ENCODE measurements at places on chromosomes 3 and 15.

- DNase-seq = no peak
Observed at GRCh38 chr15:83106994-83107840, at the start of gene TM6SF1. TSS of gene TM6SF1 (plus strand) at chr15:83107645. CDS start at chr15:83107681, 36 bp downstream.

DNA sequence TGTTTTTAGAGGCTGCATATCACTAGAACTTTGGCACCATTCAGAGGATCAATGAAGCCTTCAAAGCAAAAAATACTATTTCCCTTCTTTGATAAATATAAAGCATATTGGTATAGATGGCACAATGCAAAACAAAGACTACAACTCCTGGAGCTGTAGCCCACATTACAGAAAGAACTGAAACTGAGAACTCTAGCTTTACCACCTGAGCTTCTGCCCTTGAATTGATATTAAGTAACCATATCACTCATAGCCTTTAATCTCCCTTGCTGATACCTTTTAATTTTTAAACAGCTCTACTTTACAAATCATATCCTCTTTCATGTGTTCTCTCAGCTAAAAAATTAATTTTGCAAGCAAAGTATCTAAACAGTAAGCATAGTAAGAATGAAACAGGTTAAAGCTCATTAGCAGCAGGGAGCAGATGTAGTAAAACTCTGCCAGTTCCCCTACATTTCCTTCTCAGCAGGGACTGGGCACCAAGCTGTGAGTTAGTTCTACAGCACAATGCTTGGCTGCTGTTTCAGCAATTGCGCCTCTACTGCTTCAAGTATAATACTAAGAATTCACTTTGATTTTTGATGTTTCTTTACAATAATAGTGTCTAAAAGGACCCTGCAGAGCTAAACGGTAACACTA lies 97.9 kb upstream of the NANOGP8 start:
- peak; percentile 36 for DNase-seq

- no peak for DNase-seq
Observed at GRCh38 chr15:40420071-40420713, 14.6 kb downstream of the IVD start.

DNA sequence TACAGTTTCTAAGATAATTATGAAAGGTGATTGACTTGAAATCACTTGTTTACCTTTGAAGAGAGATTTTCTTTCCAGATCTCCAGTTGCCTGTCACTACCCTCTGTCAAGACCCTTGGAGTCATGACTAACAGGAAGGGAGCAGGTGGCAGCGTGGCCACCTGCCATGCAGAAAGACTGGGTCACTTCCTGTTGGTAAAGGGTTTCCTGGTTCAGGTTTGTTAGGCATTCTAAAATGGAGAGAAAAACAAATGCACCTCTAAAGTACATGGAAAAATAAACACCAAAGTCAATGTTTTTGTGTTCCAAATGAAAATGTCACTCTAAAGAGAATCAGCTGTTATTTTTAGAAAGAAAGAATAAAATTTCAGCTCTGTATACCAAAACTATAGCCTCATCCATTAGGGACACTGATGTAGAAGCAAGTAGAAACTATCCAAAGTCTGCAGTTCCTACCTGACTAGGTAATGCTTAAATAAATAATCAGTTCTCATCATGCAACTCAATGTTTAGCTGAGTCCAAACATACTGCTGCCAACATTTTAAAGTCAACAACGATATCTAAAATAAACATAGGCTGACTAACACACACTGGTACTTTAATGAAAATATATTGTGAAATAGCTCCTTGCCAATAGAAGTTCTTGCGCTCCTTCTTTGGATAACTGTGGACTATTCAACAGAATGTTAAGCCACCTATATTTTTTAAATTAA lies 23.9 kb upstream of the TM4SF1 start:
- no peak for DNase-seq

GRCh38 chr3:168585544-168585943 lies 489.8 kb upstream of the GOLIM4 start:
- no peak for DNase-seq

- DNase-seq = no peak
Observed at GRCh38 chr15:40702077-40702476, 7.1 kb downstream of the RAD51 start.

- no peak for DNase-seq
Observed at GRCh38 chr3:184562878-184563560, 1.4 kb downstream of the EPHB3 start.

- no peak for DNase-seq
Observed at GRCh38 chr3:100020876-100021644, 93.2 kb downstream of the FILIP1L start.

GRCh38 chr3:14353502-14353901 lies 48.9 kb upstream of the SLC6A6 start:
- DNase-seq = no peak

All from NCI-H1694 (cell line).